NCI-H774 (cell line): ENCODE measurements at places on chromosomes 11 and 22.

DNA sequence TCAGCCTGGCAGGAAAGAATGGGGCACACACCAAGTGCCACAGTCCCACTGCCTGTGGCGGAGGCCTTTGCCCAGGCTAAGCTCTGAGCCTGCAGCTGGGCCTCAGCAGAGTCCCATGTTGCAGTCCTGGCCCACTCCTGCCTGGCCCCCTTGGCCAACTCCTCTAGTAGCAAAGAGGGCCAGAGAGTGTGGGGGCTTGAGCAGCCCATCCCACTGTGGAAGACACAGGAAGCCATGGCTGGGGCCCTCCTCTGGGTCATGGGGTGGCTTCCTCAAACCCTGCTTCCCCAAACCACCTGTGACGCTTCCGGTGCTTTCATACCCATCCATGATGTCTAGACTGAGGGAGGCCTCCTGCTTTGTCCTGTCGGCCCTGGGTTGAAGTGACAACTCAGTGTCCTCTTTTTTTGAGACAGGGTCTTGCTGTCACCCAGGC lies 5.8 kb downstream of the RPS19BP1 start:
- no peak for DNase-seq

DNA sequence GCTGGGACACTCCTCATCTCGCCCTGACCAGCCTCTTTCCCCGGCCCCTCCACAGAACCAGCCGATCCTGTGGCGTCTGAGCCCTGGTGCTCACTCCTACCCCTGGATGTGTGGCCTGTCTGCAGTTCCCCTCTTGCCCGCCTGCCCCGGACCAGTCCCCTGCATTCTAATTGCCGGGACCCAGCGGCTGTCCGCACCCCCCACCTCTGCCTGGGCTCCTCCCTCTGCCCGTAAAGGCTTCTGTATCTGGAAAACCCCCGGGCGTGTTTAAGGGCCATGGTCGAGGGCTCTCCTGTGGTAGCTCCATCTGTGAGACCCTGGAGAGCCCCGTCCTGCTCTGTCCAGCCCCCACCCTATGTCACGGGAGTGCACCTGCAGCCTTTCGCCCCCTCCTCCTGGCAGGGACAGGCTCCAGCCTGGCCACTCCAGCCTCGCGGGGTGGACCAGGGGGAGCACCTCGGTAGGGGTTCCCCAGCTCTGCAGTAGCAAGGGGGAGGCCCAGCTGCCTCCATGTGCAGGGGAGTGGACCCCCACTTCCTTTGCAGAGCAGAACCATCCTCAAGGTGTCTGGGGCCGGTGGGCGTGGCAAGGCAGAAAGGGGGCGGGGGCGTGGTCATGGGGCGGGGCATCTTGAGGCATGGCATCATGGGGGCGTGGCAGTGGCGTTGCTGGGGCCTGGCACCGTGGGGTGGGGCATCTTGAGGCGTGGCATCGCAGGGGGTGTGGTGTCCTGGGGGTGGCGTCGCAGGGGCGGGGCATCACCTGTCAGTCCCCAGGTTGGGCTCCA lies 430.4 kb downstream of the TBC1D22A start:
- peak; percentile 55 for DNase-seq

GRCh38 chr11:45593992-45594391 lies 71.4 kb downstream of the CHST1 start:
- DNase-seq = no peak

- no peak for DNase-seq
Measured at GRCh38 chr11:108170184-108170583, 48.8 kb downstream of the ACAT1 start.

GRCh38 chr11:76615950-76616349 lies 54.6 kb downstream of the LRRC32 start:
- DNase-seq = no peak

DNA sequence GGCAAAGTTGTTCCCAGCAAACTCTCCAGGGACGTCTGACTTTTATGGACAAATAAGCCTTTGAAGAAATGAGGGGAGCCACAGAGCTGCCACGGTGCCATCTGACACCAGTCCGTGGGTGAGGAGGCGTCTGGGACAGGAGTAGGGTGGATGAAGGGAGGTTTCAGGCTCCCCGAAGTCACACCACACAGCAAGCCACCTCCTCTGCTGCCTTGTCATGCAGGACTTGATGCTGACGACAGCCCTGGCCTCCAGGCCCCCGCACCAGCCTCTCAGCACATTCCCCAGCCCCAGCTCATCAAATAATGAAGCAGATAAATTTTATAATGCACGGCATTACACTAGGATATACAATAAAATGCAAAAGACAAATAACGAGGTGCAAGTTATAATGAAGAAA lies 156.5 kb downstream of the CEP164 start:
- DNase-seq = no peak

DNA sequence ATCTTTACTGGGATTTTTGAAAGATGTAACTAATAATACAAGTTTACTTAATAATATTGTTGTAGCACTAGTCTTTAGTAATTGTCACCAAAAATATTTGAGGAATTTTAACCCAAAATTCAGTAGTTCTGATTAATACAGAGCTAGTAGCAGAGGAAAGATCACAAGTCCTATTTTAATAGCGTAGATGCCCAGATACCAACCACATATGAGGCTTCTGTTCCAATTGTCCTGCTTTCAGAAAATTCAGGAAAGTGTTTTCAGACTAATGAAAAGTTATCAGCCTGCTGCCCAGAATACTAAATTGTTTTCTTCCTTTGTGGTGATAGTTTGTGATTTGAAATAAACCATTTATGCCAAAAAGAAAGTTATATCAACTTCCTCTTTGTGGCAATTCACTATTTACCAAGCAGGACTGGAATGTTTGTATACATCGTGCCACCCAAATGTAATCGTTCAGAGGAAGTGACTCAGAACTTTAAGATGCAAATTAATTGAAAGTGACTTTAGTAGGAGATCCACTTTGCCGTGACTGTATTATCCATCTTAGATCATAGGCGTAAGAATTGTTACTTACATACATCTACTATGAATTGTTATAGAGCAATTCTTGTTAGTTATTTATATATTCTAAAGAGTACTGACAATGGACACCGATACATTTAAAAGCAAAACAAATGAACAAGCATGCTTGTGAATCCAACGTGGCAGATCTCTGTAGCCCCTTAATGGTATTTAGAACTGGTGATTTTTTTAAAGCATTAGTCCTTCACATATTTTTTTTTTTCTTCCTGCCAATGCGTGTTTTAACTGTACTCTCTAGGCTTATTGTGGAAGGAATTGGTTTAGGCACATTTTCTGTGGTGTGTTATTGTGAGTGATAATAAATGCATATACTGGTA lies 231.0 kb downstream of the DDX10 start:
- DNase-seq = no peak

- DNase-seq = no peak
Measured at GRCh38 chr11:2400762-2401435, 349 bp downstream of the TSSC4 start.
